ENCODE measurements at places on chromosomes 13 and 19. TPM values are rescaled to one million over a fixed set of nuclear protein-coding genes. Genes with fewer than 3 reads are reported as not detected.

DNA sequence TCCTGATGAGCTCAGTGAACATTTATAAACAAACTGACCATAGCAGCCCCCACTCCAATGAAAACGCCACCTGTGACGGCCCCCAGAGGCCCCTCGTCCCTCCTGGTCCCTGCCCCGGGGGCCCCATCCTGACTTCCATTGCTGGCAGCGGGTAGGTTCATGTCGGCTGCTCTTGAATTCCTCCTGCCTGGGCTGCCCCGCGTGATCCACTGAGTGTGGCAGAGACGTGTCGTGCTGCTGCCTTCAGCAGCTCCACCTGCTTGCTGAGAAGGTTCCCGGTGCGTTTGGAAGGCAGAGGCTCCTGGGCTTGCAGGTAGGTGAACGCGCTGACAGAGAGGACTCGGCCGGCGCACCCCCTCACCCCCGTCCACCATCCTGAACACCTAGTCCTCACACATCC lies 11.6 kb downstream of the C2CD4C start:
- no peak for DNase-seq

DNA sequence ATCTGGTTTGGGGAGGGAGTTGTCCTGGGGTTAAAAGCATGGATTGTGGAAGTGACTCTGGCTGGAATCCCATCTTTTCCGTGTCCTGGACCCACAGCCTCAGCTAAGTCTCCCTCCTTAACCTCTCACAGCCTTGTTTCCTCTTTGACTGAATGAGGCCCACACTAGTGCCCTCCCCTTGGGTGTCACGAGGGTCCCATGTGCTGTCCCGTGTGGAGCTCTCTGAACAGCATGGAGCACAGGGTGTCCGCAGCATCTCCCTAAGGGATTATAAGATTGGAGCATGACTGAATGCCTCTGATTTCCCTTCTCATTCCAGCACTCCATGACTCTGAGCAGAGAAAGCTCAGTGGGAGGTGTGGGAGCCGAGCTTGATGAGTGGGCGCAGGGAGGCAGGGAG lies 182.5 kb downstream of the TEX29 start:
- DNase-seq: no peak

DNA sequence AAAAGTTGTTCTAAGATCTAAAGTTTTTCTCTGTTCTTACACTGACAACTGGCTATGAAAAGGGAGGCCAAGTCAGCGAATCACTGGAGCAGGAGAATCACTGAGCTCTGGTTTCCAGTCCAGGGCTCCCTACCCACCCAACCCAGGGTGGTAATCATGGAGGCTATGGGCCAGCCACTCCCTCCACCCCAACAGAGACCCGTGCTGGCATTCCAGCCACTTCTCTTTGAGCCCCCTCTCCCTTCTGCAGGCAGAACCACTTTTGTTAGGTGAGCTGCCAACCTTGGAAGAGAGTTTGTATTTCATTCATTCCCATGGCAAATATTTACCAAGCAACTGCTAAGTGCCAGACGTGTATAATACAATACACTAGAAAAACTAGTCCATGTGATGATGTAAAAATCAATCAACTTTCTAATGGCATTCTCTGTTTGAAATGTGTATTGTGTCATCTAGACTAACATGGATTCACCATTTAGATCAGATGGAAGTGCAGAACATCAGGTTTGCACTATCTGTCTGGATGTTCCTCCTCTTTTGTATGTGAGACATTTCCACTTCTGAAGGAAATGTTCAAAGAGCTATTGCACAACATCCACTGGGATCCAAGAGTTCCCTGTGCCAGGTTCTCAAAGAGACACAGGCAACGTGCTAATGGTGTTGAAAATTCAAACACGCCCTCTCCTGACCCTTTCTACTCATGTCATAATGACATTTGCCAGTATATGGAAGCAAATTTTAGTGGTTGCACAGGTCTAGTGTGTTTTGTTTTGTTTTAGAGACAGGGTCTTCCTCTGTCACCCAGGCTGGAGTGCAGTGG lies 5.3 kb downstream of the MLNR start:
- no peak for DNase-seq

DNA sequence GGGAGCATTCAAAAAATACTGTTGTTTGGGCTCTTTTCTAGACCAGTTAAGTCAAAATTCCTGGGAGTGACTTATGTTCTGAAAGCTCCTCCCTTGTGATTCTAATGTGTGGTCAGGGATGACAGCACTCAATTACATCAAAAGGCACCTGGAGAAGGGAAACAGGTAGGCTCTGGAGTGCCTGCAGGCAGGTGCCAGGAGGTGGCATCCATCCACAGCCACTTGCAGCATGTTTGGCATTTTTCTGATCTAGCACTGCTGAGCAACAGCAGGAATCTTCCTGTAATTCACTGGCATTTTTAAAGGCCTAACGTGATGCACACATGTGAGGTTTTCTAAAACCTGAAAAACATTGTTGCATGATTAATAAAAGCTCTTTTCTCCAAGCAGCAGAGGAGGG lies 94.6 kb downstream of the CCNA1 start:
- no peak for DNase-seq

GRCh38 chr19:3572855-3573161 lies at the start of gene HMG20B:
Gene HMG20B, plus strand, starts transcription at chr19:3572944. Its CDS starts 366 bp downstream, at chr19:3573310.
- DNase-seq: no peak

GRCh38 chr19:55465460-55466240 lies 1.1 kb upstream of the C19orf85 start:
- DNase-seq: no peak

GRCh38 chr19:34500656-34501120 lies 19.1 kb downstream of the WTIP start:
- DNase-seq: no peak

DNA sequence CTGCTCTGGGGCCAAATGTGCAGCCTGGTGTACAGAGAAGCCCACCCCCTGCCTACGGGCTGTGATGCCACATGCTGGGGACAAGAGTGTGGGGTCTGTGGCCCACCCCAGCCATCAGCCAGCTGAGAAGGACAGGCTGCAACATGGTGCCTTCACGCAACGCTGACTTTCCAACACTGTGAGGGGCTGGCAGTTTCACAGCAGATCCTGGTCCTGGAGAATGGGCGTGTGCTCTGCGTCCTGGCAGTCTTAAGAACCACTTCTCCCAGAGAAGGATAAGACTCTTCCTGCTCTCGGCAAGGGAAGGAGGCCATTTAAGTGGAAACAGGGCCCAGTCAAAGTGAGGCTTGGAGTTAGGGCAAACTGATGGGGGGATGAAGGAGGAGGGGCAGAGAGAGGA lies 4.6 kb downstream of the LRRC4B start:
- no peak for DNase-seq

- DNase-seq: no peak
Observed at GRCh38 chr19:10919352-10920287, 8.8 kb downstream of the YIPF2 start.

DNA sequence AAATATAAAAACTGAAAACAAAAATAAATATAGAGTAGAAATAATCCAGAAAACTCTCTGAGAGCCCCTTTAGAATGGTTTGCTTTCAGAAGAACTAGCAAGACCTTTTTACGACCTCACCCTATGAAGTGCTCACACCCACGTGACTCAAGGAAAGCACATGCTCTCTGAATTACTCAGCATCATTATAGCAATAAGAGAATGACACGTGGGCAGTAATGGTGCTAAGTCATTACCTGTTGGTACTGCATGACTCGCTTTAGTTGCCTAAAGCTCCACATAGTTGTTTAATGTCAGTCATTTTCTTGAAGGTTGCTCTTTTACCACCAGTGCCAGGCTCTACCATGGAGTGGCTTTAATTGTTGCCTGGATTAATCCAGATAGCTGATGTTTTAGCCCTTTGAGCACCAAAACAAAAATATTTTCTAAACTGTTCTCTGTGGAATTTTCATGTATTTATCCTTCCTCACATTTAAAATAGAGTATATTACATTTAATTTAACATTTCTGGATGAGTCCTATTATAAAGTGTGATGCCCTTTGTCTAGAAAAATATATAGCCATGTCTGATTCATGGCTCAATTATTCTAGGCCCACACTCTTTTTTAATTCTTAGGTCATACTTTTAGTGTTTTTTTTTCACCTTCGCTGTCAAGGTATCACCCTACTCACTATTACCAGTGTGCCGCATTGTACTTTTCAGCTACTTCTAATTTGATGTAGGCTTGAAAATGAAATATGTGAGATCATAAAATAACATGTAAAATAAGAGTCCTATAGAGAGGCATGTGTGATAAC lies 56.8 kb downstream of the THSD1 start:
- DNase-seq: peak; percentile 76

GRCh38 chr19:55901369-55902079 lies 30.6 kb downstream of the NLRP13 start:
- DNase-seq: no peak

DNA sequence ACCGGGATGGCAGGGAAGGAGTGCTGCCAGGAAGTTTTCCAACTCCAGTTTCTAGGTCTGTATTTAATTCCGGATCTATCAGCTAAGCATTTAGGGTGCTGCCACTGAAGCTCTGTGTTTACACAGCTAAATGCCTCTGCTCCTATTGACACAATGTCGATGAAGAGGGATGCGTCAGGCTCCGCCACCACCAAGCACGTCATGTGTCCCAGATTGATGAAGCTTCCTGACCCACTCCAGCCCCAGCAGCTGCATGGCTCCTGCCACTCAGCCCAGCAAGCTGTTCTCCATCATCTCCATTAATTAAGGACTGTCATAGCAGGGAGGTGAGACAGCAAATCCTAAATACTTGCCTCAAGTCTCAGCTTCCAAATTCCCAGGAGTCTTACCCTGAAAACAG lies 435.2 kb upstream of the ZNF507 start:
- no peak for DNase-seq

DNA sequence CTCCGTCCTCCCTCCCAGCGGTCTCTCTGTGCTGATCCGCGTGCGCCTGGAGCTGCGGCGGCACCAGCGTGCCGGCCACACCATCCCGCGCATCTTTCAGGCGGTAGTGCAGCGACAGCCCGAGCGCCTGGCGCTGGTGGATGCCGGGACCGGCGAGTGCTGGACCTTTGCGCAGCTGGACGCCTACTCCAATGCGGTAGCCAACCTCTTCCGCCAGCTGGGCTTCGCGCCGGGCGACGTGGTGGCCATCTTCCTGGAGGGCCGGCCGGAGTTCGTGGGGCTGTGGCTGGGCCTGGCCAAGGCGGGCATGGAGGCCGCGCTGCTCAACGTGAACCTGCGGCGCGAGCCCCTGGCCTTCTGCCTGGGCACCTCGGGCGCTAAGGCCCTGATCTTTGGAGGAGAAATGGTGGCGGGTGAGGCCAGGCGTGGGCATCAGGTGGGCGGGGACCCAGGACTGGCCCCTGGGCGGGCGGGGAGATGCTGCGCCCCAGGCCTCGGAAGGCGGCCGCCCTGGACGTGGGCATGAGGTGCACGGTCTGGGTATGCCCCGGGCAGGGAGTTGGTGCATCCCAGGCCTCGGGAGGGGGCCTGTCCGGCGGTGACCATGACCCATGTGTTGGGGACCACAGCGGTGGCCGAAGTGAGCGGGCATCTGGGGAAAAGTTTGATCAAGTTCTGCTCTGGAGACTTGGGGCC lies 16.4 kb downstream of the SLC27A1 start:
- no peak for DNase-seq

- no peak for DNase-seq
Observed at GRCh38 chr19:48703316-48703715, 7.5 kb downstream of the FUT2 start.

GRCh38 chr13:21061029-21061763 lies at the start of gene LATS2:
Gene LATS2, minus strand, starts transcription at chr13:21061586. Its CDS starts 15,560 bp downstream, at chr13:21046026.
- DNase-seq: peak; percentile 96

DNA sequence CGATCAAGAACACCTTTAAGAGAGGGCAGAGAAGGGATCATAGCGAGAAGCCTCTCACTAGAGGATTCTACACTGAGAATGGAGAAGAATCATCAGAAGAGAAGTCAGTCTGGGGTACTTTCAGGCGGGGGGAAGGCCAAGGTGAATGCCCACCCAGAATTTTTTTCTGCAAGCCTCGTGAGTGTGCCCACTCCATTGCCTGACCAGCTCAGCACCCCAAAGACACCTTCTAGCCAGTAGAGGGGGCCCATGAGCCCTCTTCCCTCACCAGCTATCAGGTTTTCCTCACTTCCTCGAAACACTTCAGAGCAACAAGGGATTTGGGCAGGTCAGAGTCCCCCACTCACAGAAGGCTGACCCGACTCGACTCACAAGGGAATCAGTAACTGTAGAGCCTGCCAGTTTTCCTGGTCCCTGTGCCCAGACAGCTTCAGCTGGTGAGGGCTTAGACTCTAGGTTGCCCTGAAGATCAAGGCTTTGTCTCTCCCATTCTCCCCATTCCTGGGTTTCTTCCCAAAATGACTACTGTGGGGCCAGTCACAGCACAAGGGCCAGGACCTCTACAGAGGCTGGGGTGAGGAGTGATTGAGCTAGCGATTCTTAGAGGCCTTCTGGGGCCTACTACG lies 18.4 kb downstream of the NLRP13 start:
- peak; percentile 7 for DNase-seq

- peak; percentile 42 for DNase-seq
Observed at GRCh38 chr13:32537580-32538142, 934 bp downstream of the N4BP2L2 start.

INSL3 gene
- not detected for total RNA-seq

DNAAF3 gene
- 2.7 TPM for total RNA-seq

GRK1 gene
- not detected for total RNA-seq

TSHZ3 gene
- 2.6 TPM for total RNA-seq

COX6B1 gene
- total RNA-seq: 377 TPM

DLL3 gene
- total RNA-seq: 5.6 TPM

MCEMP1 gene
- not detected for total RNA-seq

ZNF93 gene
- 2.0 TPM for total RNA-seq

PEX11G gene
- not detected for total RNA-seq

HPN gene
- total RNA-seq: not detected

SELENOV gene
- total RNA-seq: not detected

GAPDHS gene
- total RNA-seq: not detected

EPSTI1 gene
- total RNA-seq: 2.9 TPM
